ENCODE measurements at places on chromosomes 12 and 14. TPM values are rescaled to one million over a fixed set of nuclear protein-coding genes. Genes with fewer than 3 reads are reported as not detected.

DNA sequence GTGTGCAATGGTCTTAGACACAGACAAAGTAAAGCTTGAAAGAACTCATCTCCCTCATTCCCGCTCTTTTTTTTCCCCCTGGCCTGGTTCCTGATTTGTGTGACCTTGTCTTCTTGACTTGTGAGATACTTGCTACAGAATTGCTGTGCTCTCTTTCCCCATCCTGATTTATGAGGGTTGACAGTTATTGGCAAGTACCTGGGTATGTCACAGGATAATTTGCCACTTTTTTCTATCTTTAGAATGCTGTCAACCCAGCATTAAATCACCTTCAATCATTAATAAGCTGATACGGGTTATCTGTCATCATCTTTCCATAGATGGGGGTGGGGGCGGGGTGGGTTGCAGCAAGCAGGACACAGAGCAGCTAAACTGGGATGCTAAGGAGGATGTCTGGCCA lies 144.4 kb upstream of the PRICKLE1 start:
- no peaks in the 10 kb centered on the region for H3K27me3 ChIP-seq
- H3K27ac ChIP-seq: no peak overlapping the region
- no peaks in the 10 kb centered on the region for H3K36me3 ChIP-seq
- H3K4me1 ChIP-seq: no peaks in the 10 kb centered on the region
- DNase-seq: no peak
- no peak overlapping the region for H3K4me3 ChIP-seq

- peaks cover 10% of the 10 kb centered on the region for H3K4me1 ChIP-seq
- no peaks in the 10 kb centered on the region for H3K27me3 ChIP-seq
- peaks cover 8% of the 10 kb centered on the region for H3K36me3 ChIP-seq
- H3K27ac ChIP-seq: peak overlapping the region; percentile 27
- DNase-seq: no peak
- no peak overlapping the region for H3K4me3 ChIP-seq
Measured at GRCh38 chr12:1936406-1937320, 18.2 kb upstream of the CACNA2D4 start.

GRCh38 chr14:104786091-104786586 lies 9.4 kb downstream of the AKT1 start:
- peak overlapping the region; percentile 16 for H3K27ac ChIP-seq
- H3K36me3 ChIP-seq: no peaks in the 10 kb centered on the region
- no peak for DNase-seq
- H3K4me3 ChIP-seq: no peak overlapping the region
- H3K27me3 ChIP-seq: no peaks in the 10 kb centered on the region

DNA sequence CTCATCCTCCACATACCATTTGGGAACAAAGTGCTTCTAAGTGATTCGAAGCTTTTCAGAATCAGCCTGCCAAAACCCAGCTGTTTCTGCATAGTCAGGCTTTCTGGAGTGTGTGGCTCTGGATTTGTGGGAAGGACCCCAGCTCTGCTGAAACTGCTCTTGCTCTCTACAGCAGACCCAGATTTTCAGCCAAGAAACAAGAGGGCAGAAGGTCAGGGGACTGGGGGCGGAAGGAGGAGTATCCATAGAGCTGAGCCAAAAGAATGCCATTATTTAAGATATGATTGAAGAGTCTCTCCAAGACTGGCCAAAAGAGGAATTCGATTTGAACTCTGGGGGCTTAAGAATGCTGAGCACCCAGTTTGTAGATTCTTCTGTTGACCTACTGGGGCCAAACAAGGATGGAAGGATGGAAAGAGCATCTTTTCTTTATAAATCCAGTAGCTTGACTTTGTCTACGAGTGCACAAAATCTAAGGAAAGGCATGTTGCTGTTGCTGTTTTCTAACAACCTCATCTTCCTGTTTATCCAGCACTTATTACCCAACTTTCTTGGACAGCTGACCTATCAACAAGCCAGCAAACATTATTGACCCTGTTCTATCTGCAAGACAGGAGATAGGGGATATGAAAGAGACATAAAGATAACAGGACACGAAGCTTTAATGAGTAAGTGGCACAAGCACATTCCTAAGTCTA lies 29.2 kb downstream of the FBLN5 start:
- H3K27me3 ChIP-seq: no peaks in the 10 kb centered on the region
- H3K27ac ChIP-seq: no peak overlapping the region
- H3K4me3 ChIP-seq: no peak overlapping the region
- H3K36me3 ChIP-seq: no peaks in the 10 kb centered on the region

DNA sequence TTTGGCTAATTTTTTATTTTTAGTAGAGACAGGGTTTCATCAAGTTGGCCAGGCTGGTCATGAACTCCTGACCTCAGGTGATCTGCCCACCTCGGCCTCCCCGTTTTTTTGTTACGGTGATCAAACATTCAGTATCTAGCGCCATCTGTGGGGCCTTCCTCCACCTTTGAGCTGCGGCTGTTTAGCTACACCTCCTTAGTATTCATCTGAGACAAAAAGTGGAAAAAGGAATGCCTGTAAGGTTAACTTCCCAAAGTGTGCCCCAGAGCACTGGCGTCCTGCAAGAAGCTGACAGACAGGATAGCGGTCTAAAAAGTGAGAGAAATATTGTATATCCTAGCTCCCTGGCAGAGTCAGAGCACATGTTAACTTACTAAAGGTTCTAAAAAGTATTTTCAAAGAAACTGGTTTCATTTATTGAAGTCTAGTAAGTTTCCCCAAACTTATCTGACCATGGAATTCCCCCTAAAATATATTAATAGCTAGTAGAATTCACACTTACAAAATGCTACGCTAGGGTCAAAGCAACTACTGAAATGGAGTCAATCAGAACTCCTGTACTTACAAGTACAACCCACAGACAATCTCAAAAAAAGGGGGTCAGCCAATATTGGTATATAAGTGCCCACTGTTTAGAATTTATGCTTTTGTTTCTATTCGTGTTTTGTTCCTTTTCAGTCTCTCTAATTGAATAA lies 59.1 kb downstream of the DUSP16 start:
- H3K4me3 ChIP-seq: peak overlapping the region; percentile 83
- no peaks in the 10 kb centered on the region for H3K27me3 ChIP-seq
- H3K27ac ChIP-seq: peak overlapping the region; percentile 98
- H3K36me3 ChIP-seq: peaks cover 5% of the 10 kb centered on the region
- H3K4me1 ChIP-seq: peaks cover 60% of the 10 kb centered on the region

DNA sequence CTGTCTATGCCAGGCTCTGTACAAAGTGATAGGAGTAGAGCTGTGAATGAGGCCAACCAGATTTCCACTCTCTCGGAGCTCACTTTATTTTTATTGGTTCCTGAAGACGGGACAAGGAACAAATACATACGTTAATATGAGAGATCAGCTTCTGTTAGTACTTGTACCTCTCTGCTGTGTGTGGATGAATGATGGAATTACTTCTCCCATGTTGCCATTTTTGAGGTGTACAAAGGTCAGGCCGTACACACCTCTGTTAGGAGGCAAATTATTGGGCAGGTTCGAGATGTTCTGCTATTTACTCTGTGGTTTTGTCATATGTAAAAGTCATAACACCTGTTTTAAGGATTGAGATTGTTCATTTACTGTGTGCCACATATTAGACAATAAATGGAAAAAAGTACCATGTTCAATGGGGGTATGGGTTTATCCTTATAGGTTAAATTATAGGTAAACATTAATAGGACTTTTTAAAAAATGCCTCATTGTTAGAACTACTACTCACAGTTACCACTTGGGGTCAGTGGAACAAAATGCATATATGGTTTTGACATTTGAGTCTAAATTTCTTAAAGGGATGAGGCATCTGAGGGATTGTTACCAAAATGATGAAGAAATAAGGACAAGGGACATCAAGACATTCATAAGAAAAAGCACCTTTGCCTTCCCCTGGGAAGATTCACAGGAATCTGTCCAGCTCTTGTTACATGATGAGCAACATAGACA lies 26.9 kb downstream of the WBP11 start:
- H3K27ac ChIP-seq: no peak overlapping the region
- H3K4me1 ChIP-seq: peaks cover 35% of the 10 kb centered on the region
- no peak overlapping the region for H3K4me3 ChIP-seq

- H3K4me3 ChIP-seq: no peak overlapping the region
- no peak for DNase-seq
- H3K27me3 ChIP-seq: no peaks in the 10 kb centered on the region
- no peak overlapping the region for H3K27ac ChIP-seq
Measured at GRCh38 chr14:28673056-28673455, 93.5 kb upstream of the FOXG1 start.

DNA sequence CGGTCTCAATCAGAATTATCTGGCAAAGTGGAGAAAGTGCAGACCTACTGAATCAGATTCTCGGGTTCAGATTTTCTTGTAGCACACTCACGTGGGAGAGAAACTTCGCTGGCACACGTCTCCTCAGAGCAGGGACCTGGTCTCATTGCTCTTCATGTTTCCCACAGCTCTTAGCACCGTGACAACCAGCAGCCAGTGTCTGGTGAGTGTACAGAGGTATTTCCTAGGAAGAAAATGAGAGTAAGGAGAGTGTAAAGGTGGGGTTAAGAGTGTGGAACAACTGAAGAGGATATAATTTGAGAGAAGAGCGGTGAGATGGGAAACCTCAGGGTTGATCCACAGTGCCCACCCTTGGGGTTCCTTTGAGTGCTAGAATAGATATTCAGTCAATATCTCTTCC lies 89.2 kb downstream of the ARF6 start:
- no peaks in the 10 kb centered on the region for H3K27me3 ChIP-seq
- H3K36me3 ChIP-seq: no peaks in the 10 kb centered on the region
- peak overlapping the region; percentile 90 for H3K4me3 ChIP-seq
- H3K4me1 ChIP-seq: peaks cover 63% of the 10 kb centered on the region

The FZD10 gene
- not detected for total RNA-seq

The DYNLL1 gene
- total RNA-seq: 70.2 TPM

The DAO gene
- total RNA-seq: not detected
